Activated CD4-positive, alpha-beta T cell treated with anti-CD3 and anti-CD28 coated beads for 24 hours (primary cell): ENCODE measurements at places on chromosomes 6 and 20.

- no peak for DNase-seq
Measured at GRCh38 chr6:148516617-148517016, 174.0 kb downstream of the SASH1 start.

DNA sequence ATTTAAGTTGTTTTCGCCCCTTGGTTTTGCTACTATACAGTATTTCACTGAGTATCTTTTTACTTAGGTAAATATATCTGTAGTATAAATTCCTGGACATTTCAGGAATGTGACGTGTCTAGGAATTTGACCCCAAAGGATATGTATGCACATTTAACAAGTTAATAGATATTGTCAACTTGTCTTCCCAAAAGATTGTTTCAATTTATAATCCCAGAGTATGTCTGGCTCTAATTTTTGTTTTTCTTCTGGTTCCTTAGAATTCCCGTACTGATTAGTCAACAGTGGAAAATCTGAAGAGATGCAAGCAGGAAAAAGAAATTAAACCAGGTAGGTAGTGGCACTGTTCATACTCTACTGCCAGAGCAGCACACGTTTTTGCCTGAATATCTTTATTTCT, 7.2 kb downstream of the PKIG start:
- DNase-seq, result no peak

DNA sequence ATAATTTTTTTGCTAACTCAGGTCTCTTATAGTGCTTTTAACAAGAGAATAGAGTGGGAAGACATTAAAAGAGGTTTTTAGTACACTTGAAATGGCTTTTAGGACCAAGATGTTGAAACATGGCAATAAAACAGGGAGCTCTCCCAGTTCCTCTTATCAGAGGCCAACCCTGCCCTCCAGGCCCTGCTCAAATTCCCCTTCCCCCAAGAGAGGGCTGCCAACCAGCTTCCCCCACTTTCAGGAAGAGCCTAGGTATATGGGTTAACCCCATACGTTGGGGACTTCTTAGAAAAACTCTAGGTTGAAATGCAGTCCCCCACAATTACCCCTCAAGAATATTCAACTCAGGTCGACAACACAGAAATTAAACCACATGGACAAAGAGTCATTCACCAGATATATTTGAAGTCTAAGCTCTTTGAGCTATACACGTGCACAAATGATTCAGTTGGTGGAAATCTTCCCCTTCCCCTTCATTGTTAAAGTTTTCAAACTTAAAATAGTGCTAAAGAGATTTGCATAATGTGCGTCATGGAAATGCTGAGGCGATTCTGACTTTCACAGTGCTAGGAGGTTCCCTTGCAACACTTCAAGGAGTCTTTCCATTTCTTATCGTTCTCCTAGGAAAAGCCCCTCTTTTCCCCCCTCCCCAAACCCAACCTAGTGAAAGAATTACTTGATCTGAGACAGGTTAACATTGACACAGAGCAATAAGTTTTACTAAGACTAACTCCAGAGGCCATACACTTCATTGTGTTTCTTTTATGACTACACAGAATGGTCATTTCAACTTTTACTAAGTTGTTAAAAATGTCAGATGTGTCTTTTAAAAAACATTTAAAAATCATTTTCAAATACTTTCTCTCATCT, 49.8 kb upstream of the ENPP5 start:
- DNase-seq, result peak; percentile 7

DNA sequence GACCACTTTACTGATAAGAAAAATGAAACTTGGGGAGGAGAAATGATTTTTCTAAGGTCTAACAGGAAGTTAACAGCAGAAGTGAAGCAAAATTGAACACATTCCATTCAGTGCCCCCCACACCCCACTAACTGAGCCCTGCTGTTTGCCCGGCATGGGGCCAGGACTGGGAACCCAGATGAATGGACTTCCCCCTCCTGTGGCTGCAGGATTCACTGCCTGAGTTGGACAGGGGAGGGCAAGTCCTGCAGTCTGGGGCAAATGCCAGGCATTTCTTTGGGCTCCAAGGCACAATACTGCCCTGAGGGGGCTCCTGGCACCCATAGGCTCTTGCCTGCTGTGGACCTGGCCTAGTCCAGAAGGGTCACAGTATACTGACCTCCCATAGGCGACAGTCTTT, 28.3 kb downstream of the FYN start:
- DNase-seq, result no peak

DNA sequence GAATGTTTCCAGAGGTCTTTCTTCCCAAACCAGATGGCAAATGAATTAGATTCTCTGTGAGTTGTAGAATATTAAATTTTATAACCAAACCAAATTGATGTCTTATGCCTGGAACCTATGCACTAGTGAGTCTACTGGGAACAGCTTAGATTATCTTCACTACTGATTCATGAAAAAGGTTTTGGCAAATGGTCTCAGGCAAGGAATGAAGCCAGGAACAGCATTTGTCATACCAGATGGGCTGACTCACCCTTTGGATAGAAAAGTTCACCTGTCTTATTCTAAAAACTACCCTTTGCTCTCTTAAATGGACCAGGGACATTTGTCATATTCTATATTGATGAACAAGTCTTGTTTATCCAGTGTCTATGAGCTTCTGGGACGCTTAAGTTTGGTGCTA, 135.4 kb upstream of the ECI2 start:
- no peak for DNase-seq

- no peak for DNase-seq
Measured at GRCh38 chr20:49100972-49101371, 54.9 kb downstream of the CSE1L start.

DNA sequence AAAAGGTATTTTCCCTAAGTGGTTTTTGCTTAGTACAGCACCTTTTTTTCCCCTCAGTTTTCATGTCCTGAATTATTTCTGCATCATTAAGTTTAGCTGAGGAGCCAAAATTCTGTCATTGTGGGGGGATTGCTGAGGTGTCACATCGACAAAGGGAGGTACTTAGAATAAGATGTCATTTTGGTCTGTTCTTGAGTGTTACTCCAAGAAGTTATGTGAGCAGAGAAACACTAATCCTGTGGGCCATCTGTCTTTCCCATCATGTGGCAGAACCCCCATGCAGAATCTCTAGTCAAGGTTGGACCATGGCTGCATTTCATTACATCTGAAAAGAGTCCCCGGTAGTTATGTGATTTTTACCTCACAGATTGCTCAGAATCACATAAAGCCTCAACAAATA, 167.8 kb upstream of the CENPW start:
- no peak for DNase-seq

DNA sequence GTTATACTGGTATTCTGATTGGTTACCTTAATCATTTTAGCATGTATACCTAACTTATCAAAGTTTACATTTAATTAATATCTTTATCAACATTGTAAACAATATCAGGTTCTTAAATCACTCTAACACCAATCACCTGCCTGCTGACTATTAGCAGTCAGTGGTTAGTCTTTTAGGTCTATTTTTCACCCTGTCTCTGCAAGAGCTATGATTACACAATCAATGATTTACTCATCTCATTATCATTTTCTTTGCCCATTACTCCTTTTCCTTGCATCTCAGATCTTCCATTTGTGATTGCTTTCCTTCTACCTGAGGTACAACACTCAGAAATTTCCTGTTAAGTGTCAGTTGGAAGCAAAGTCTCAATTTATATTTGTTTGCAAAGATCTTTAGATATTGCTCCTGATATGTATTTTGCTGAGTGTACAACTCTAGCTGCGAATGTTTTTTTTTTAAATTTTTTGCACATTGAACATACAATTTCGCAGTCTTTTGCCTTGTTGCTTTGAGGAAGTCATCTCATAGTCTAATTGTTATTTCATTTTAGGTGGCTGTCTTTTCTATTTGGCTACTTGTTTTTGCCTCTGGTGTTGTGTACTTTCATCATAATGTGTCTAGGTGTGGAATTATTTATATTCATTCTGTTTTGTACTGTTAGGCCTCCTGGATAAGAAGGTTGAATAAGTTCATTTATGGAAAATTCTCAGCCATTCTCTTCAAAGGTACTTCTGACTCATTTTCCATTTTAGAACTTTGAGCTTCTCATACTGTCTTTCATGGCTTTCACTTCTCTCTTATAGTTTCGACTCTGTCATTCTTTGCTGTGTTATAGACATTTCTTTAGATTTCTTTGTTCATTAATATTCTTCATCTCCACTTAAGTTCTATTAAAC, 104.9 kb upstream of the CEP162 start:
- DNase-seq, result no peak

DNA sequence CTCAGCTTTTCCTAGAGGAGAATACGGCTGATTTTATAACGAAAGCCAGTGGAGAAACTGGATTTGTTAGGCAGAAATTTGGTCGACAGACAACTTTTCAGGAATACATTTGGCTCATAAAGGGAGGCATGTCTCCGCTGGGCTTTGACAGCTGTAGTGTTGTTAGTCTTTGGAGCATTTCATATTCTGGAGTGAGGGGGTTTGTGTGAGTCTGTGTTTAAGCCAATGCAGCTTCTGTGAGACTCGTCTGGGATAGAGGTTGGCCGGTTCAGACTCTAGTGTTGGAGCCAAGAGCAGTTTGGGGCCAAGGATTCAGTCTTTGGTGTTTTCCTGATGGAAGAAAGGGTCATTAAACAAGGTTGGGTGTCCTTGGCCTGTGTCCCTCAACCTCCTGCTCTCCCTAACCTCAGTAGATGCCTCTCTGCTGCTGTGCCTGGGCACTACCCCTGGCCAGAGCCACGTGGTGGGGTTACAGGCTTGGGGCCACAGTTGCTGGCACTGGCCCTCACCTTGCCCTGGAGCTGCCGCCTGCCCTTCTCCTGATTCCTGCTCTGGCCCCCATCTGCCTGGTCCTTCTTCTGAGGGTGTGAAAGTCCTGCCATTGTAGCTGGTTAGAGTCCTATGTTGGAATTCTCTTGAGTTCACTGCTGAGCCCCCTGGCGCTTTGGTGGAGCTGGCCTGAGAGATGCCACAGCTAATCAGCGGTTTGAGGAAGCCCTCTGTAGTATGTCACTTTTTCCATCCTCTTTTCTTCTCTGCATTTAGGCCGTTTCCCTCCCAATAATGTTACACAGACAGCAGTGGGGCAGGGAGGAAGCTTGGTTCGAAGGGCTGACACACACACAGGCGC, 6.9 kb downstream of the PTK7 start:
- no peak for DNase-seq

DNA sequence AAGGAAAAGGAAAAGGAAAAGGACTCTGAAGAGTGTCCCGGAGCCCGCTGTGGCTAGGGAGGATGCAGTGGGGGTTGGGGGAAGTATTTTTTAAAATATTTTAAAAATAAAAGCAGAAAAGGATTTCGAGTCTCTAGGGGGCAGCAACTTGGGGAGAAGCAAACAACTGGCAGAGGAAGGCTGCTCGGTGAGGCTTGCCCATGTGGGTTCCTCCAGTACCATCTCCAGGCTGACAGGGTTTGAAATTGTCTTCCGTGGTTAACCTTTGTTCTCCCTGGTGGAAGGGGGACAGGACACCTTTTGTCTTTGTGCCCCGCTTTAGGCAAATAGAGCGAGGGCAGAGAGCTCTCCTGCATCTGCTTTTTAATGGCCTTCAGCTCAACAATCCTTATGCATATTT, 60.4 kb upstream of the SNX9 start:
- DNase-seq, result no peak

GRCh38 chr6:144583614-144583954, 298.4 kb downstream of the UTRN start:
- no peak for DNase-seq

- DNase-seq, result no peak
Measured at GRCh38 chr20:38991814-38992704, 29.9 kb downstream of the DHX35 start.
